Germinal center (tissue), 1 donor: ENCODE measurements at places on chromosomes 2 and 18.

- DNase-seq, result no peak
These were observed 8.6 kb upstream of the KCNE4 start for GRCh38 chr2:223043164-223043941.

- DNase-seq, result no peak
These were observed 68.6 kb downstream of the ZBTB7C start for GRCh38 chr18:48340560-48340959.

DNA sequence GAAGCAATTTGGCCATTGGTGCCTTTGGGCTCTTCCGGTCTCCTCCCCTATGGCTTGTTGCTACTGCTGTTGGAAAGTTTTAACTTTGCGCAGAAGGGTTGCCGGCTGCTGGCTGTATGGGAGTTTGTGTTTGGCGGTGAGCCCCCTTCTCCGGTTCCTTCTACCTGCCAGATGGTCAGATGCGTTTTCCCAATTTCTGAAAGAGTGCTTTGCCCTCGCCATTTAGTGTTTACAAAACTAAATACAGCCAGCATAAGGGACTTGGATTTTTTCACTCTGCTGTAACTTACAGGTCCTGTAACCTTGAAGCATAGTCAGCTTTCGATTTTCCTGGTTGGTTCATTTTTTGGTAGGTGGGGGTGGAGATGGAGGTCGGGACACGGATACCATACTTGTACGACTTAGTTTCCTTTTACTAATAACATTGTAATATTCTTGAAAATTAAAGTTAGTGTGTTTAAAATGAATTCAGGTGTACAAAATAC is 604 bp downstream of the COQ10B start:
- DNase-seq, result no peak

DNA sequence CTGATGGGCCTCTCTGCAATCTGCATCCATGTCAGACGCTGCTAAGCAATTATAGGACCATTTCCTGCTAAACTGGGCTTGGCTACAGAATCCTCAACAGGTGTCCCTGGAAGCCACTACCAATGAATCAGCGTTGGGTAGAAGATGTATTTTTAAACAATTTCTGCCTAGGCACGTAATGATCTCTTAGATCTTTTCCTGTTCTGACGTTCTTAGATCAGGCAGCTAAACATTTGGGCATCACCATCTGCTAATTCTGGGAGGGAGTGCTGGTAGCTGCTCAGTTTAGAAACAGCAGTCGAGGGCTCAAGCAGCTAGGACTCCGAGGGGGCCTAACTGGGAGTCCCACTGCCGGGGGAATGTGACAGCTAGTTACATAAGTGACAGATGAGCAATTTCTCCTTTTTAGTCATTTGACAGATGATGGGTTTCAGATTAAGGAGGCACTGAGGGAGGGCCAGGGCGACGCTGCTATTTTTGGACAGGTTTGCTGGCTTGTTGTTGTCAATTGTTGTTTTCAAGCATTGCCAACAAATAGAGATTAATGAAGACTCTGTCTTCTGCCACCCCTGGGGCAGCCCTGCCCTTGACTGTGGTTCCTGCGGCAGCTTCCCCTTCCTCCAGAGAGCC is 92.7 kb downstream of the MRO start:
- no peak for DNase-seq

DNA sequence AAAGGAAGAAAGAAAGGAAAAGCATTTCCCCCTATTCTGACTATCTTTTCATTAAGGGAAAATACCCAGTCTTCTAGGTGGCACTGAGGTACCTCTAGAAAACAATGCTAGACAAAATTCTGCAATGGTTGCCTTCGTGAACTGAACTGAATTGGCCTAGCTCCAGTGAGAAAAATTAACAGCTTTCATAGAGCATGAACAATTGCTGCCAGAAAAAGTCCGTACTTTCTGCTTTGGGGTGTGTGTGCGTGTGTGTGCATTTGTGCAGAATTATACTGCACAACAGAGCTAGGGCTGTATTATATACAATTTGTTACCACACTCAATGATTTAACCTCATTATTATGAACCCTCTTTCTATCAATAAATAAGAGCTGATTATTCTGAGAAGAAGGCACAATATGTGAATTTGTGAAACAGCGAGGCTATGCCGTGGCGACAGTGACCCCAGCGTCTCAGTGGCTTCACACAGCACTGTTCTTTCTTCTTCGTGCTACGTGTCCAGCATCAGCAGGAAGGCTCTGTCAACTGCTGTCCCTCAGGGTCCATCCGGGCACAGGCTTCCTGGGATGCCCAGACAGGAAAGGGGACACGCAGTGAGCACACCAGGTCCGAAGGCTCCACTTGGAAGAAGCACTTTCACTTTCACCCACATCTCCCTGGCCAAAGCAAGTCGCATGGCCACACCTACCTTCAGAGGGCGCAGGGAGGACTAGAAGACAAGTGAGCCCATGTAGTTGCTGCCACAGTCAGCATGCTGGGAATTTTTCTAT is 47.5 kb downstream of the PTGR3 start:
- no peak for DNase-seq
